ENCODE measurements at places on chromosomes 11 and 22.

GRCh38 chr22:48700566-48701295 is 1126.9 kb downstream of the BRD1 start:
- DNase-seq: no peak

DNA sequence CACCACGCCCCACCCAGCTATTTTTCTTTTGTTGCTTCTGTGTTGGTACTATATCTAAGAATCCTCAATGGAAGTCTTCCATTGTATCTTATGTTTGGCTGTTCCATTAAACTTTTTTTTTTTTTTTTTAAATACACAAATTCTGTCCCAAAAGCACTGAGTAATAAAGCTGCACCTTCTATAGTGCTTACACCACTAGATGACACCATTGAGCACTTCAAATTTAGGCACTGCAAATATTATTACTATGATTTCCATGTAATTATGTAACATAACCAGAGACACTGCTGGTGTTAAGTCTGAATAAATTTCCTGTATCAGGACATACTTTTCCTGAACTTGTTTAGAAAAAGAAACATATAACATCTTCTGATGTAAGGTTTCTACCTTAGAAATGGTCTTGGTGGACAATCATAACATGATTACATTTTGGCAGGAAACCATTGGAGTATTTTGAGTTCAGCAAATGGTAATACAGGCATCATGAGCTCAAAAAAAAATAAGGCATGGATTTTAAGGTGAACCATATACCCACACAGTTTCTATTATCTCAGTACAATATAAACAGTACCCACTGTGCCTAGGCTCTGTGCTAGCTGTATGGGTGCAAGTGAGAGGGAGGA is 110.5 kb downstream of the ATG16L2 start:
- DNase-seq: no peak

- no peak for DNase-seq
Measured at GRCh38 chr11:826836-827145, 928 bp upstream of the CRACR2B start.

- DNase-seq: no peak
Measured at GRCh38 chr11:32426819-32427615, 8.3 kb downstream of the WT1 start.

DNA sequence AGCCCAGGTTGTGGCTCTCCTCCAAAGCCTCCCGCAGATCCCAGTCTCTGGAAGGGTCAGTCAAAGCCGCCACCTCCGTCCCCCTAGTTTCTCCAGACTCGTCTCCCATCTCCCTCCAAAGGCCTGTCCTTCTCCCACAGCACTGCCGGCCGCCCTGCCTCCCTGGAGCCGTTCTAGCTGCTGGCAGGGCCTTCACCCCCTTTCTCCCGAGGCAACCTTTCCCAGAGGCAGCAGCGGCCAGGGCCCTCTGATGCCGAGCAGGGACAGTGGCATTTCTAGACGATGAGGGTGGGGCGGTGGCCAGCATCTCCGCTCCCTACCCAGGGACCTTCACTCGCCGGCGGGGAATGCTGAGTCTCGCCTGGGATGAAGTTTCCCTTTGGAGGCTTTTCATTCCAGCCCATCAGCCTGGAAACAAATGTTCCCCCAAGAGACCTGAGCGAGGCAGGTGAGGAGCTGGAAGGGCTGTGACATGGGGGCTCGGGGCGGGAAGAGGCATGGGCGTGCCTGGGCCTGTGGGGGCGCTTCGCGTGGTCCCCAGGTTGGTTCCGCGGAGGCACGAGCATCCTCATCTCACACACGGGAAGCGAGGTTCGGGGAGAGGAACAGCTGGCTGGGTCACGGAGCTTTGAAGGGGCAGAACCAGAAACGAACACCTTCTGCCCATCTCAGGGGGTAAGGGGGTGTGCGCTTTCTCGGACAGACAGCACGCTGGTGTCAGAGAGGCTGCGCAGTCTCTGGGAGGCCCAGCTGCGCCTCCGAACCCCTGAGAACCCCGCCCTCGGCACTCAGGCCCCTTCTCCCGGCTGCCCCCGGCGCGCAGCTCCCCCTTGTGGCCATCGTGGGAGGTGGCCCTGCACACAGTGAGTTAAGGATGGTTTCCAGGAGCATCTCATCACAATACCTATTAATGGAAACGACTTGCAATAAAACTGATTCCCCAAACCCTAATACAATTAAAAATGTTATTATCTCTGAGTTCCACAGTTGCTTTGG is 18.1 kb upstream of the KLHL35 start:
- no peak for DNase-seq
